GM20000 (cell line): ENCODE measurements at places on chromosomes 5 and 9.
A peak's percentile ranks its signal among the peaks of the same experiment; 100 is the strongest.

DNA sequence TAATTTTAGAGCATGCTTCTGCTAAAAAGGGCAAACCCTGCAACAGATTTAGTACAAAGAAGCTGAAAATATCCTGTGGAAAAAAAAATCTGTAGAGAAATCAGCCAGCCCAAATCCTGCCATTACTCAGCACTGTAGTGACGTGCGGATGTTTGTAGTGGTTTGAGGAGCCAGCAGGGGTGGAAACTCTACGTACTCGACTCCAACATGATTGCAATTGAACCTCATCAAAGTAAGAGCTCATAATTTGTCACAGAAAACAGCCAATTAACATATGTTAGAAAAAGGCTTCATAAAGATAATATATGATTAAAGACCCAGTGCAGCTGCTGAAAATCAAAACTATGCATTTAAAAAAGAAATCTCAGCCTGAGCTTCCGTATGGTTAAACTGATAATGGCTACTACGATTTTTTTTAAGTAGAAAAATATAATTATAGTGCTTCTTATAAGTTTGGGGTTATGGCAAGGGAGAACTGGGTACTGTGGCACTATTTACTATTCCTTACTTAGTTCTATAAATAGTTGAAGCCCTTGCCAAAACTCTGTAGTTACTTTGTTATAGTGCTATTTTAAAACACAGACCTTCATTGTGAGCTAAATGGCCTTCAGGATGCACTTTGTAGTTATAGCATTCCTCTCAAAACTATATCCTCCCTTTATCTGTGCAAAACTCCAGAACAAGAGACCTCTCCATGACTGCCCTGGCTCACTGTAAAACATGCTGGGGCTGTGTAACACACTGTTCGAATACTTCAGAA lies 49.4 kb downstream of the MEF2C start:
- DNase-seq: no peak

- DNase-seq: no peak
Observed at GRCh38 chr5:42877431-42877830, 65.7 kb upstream of the SELENOP start.

DNA sequence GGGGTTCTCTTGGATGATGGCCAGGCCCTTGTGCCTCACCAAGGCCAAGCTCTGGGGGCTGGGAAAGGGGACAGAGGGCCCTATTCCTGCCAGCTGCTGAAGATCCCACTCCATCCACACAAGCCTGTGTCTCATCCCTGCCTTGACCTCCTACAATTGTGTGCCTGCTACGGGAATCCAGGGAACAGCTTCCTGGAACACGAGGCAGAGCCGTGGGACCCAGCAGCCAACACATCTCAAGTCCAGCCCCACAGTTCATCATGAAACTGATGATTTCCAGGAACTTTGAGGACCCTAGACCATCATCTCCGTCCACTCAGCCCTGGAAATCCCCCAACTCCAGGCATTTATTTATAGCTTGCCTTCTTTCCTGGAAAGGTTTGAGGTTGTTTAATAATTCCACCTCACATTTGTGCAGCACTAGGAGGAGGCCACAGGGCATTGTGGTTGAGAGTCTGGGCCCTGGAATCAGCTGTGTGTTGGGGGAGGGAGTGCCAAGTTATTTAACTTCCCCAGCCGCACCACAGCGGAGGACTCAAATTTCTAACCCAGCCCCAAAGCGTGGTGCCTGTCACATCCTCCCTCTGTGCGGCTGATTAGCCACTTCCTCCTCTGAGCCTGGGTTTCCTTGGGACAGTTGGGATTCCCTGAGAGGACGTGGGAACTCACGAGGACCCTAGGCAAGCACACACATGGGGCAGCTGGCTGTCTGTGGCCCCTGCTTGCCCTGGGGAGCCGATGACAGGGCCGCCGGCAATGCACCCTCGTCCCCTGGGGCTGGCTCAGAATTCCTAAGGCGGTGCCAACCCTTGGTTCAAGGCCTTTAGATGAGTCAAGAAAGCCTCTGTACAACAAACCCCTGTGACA lies 58.2 kb upstream of the GGTA1 start:
- peak; percentile 55 for DNase-seq

DNA sequence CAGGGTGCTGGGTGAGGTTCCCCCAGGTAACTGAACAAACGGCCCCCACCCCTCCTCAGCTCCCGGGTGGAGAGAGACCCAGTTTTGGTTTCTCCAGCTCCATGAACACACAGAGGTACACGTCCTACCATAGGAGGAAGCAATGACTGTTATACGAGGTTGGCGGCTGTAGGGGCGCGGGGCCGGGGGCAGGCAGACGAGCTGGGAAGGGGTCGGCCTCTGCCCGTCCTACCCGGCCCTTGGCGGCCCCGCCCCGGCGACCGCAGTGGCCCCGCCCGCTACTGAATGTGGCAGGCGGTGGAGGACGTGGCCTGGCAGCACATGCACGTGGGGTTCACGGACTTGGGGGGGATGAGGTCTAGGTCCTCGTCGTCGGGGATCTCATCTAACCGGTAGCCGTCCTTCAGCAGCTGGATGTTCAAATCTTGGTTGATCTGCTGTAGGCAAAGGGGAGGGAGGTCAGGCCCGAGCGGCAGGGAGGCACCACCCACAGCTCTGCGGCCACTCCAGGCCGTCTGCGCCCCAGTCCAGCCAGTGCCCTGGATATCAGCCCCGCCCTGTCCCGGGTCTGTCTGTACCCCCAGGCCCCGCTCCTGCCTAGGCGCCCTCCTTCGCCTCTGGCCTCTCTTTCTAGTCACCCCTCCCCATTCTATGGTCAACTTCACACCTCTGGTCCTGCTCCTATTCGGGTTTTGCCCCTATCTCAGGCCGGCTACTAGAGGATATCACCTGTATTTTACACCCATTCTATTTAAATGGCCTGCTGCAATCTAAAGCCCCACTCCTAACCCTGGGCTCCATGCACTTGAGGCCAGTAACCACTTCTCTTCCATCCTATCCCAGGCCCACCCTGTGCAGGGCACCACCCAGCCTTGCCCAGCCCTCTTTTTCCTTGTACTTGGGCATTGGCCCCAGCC lies 24.2 kb upstream of the MYORG start:
- no peak for DNase-seq

DNA sequence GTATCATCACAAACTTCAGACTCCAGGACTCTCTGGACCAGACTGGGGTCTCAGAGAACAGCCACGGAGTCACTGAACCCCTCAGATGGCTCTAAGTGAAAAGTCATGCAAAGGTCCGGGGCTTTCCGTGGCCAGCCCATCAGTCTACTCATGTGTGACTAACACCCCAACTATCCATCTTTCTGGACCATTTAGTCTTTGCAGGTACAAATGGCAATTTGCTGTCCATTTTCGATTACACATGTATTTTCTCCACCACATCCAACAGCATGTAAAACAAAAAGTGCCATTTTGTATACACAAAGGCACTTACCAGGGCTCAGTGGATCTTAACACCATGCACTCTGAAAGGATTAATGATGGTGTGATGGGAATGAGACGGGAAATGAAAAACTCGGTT lies 387.7 kb downstream of the BNC2 start:
- DNase-seq: peak; percentile 24

GRCh38 chr9:31683116-31683515 lies 701.3 kb upstream of the ACO1 start:
- no peak for DNase-seq
